Choroid plexus epithelial cell (primary cell): ENCODE measurements at places on chromosomes 7 and 10.

- no peak for DNase-seq
These were observed 73.9 kb upstream of the PDGFA start for GRCh38 chr7:593324-594115.

GRCh38 chr7:132545756-132546155 is 30.5 kb downstream of the PLXNA4 start:
- DNase-seq = no peak

DNA sequence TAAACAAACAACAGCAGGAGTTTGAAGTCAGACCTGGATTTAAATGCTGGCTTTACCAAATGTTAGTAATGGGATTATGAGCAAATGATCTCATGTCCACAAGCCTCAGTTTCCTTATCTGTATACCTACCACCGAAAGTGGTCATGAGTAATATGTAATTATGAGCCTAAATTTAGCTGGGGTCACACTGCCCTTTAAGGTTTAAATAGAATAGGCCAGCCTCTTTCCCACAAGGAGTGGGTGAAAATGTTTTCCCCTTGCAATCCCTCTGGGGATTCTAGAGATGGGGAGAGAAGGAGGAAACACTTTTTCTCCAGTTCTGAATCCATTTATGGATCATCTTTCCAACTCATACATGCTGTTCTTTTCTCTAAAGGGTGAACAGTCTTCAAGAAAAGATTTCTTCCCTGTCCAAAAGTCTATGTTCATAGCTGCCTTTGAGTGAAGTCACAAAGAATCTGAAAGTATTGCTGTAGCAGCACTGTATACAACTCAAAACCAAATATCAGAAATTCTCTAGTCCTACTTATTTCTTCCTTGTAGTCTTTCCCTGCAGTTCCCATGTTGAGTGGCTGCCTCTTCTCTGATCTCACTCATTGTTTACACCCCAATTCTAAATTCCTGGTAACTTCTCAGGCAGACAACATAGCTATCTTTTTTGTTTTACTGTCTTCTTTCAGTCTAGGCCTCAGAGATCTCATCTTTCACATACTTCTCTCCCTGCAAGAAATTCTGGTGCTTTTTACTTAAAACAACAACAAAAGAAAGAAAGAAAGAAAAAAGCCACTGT is 7.4 kb upstream of the TSPAN12 start:
- no peak for DNase-seq

DNA sequence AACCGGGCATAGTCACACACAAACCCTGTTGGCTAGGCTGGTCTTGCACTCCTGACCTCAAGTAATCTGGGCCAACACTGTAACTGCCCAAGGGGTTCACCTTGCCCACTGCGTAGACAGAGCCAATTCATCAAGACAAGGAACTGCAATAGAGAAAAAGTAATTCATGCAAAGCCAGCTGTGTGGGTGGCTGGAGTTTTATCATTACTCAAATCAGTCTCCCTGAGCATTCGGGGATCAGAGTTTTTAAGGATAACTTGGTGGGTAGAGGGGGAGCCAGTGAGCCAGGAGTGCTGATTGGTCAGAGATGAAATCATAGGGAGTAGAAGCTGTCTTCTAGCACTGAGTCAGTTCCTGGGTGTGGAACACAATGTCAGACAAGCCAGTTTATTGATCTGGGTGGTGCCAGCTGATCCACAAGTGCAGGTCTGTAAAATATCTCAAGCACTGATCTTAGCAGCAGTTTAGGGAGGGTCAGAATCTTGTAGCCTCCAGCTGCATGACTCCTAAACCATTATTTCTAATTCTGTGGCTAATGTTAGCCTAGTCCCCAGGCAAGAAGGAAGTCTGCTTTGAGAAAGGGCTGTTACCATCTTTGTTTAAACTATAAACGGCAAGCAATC is 15.6 kb upstream of the FXYD4 start:
- DNase-seq = peak; percentile 26

- no peak for DNase-seq
These were observed 484.2 kb upstream of the CELF2 start for GRCh38 chr10:10533437-10533836.

- no peak for DNase-seq
These were observed 323.5 kb downstream of the PHF14 start for GRCh38 chr7:11297126-11297625.

- DNase-seq = no peak
These were observed 79.3 kb upstream of the MDFIC start for GRCh38 chr7:114842551-114843065.

GRCh38 chr7:103075337-103075918 is 488 bp downstream of the ARMC10 start:
- DNase-seq = peak; percentile 60

DNA sequence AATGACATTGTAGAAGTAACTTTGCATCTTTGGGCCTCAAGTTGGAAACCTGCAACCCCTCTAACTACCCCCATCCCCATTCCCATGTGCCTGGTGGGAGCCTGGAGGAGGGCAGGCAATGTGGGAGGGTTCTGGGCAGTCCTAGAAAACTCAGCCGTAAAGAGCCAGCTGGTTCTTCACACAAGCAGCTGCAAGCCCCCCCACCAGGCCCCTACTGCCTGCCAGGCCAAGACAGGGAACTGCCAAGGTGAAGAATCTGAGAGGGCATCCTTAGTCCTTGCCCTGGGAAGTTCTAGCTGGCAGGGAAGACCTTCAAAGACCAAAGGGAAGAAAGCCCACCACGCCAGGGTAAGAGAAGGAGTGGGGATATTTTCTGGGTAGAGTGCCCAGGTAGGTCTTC is 12.2 kb upstream of the INMT start:
- no peak for DNase-seq

DNA sequence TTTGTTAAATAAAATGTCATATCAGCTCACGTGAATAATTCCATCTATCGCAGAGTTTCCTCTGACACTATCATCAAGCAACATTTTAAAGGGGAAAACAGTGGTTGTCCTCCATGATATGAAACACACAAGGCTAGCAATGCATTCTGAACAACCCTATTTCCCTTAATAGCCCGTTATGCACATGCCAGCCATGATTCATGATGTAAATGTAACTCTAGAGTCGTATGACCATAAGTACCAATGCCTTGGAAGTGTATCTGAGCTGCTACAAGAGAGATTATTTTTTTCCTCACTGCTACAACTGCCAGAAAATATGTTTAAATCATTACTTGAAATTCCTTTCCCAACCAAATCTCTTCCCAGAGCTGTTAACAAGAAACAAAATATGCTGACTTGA is 159.4 kb downstream of the GRM8 start:
- DNase-seq = no peak

- peak; percentile 23 for DNase-seq
These were observed 334.0 kb upstream of the LRRTM3 start for GRCh38 chr10:66591865-66592264.

DNA sequence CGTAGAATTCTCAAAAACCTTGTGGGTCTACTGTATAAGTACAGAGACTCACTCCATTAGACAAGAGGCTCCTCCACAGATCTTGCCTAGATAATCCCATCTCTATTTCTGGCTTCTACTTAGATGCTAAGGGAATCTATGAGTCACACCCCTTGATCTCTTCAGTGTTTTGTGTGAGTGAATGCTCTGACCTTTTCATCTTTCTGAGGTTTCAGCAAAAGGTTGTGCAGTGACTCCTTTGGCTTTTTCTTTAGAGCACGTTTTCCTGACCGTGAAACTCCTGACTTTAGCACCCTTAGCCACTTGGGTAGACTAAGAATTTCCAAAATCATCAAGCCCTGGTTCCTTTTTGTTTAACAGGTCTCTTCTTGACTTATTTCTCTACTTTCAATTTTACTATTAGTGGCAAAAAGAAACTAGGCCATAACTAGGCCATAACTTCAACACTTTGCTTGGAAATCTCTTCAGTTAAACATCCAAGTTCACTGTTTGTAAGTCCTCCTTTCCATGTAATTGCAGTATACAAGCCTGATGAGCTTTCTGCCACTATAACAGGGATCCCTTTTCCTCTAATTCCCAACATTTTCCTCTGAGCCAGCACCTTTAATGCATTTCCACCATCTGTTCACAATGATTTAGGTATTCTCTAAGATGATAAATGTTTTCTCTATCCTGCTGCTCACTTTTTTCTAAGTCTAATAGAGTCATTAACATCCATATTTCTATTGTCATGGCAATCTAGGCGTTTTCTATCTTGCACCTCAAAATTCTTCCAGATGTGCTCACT is 19.4 kb downstream of the COPG2 start:
- peak; percentile 76 for DNase-seq

DNA sequence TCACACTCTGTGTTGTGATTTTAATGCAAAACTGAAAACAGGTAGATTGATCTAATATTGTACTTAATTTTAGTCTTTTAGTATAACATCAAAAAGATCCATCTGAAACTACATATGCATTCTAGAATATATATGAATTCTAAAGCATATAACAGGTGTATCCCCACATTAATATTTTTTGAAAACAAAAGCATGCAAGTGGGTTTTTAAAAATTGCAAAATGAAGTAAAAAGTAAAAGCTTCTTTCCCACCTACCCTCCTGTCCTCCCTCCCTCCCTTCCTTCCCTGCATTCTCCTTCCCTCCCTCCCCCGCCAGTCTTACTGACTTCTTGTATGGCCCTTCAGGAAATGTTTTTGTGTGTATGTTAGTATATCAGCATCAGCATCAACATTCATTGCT is 14.6 kb upstream of the STMP1 start:
- no peak for DNase-seq
